ENCODE measurements at places on chromosomes 6 and 20. TPM values are rescaled to one million over a fixed set of nuclear protein-coding genes. Genes with fewer than 3 reads are reported as not detected.

DNA sequence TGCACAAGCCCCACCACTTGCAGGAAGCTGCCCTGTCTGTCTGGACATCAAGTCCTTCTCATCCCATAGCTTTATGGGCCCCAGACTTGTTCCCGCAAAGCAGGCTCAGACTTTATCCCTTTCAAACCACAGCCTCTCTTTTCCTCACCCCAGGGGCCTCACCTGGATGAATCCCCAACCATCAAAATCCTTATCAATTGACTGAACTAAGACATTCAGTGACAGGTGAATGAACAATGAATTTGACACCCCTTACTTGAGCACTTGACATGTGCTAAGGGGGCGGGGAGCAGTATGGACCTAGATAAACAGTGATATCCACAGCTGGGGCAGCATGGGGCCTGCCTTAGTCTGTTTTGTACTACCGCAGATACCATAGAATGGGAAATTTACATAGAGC, 5.0 kb downstream of the RAB44 start:
- no peak for DNase-seq

GRCh38 chr20:37914672-37915433, 11.9 kb downstream of the VSTM2L start:
- DNase-seq = no peak

DNA sequence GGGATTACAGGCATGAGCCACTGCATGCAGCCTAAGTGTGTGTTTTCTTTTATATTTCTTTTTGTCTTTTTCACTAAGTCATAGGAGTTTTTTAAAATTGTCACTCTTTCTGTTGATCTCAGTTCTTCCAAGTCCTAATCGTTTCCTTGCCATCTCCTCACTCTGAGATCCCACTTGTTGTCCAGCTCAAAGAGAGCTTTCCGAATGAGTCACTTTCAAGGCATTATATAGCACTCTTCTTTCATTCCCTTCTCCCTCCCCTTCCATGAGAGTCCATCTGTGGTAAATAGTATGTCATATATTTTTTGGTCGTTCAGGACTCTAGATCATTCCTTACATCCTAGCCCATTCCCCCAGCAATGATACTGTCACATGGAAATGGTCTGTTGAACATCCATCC, 4.3 kb downstream of the VAPB start:
- no peak for DNase-seq

The TMEM200A gene
- total RNA-seq = 2.1 TPM

The ABHD16B gene
- not detected for total RNA-seq

The BPIFB2 gene
- total RNA-seq = not detected

- no peak for DNase-seq
Observed at GRCh38 chr6:143007646-143008045, 53.0 kb upstream of the AIG1 start.

The NKAIN4 gene
- total RNA-seq = 1.4 TPM

GRCh38 chr20:62352402-62353288, 14.5 kb downstream of the LAMA5 start:
- DNase-seq = no peak

GRCh38 chr6:68400396-68400795, 234.7 kb upstream of the ADGRB3 start:
- DNase-seq = no peak
